Activated T-cell treated with anti-CD3 and anti-CD28 coated beads, Interleukin-2, amount 50 U/mL, for 1 hour (primary cell): ENCODE measurements at places on chromosomes 3 and 15.
A peak's percentile ranks its signal among the peaks of the same experiment; 100 is the strongest.

DNA sequence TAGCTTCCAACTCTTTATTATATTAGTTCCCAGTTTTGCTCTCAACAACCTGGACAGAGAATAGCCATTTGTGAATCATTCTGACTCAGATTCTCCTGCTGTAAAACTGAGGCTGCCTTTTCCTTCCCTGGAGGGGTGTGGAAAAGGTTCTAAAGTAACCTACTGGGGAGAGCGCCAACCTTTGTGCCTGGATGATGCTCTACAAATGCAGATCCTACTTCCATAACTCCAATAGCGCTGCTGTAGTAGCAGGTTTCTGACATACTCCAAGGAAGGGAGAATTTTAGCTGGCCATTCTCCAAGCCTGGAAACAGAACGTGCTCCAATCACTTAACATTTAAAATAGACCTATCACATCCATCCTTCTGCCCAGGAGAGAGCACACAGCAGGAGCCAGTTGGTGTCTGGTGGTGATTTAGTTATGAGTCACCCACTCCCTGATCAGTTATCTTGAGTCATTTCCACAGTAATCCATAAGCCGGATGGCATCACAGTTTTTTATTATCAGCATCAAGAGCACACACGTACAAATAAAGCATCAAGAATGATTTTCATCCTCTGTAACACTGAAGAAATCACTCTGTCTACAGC, 38.3 kb downstream of the MYH15 start:
- no peak for DNase-seq

DNA sequence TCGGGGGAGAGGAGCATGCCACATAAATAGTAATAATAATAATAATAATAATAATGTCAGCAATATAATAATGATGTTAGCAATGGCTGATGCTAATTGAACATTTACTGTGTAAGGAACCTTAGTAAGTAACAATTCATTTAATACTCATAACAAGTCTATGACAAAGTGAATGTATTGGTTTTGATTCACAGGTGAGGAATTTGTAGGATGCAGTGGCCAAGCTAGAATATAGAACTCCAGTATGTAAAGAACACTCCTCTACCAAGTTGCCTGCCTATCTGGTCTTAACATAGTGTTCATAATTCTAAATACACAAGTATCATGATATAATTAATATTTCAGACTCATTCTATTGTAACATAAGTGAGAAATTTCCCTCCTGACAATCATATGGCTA, 1016.5 kb downstream of the ROBO1 start:
- DNase-seq = no peak

DNA sequence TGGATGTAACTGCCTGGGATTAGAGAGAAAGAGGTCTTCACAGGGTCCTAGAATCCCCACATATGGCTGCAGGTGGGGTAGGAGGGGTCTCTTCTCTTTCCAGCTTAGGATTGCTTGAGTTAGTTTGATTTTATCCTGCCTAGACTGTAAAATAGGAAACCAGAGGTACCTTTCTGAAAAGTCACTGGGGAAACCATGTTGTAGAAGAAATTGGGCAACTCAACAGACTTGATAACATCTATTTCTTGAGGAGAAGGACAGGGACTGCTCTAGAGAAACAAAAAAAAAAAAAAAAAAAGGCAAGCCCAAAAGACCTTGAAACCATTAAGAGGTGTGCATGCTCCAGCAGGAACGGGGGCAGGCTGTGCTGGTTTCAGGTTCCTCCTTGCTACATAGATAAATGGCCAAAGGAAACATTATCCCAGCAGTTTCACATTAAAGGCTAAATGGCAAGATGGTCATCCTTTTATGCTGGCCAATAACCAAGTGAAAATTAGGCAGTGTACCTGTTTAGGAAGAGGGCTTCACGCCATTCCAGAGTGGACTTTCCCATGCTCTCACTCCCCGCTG, 116.1 kb downstream of the ALDH1A2 start:
- DNase-seq = no peak

- DNase-seq = no peak
Measured at GRCh38 chr3:4739289-4740236, 239.7 kb upstream of the BHLHE40 start.

DNA sequence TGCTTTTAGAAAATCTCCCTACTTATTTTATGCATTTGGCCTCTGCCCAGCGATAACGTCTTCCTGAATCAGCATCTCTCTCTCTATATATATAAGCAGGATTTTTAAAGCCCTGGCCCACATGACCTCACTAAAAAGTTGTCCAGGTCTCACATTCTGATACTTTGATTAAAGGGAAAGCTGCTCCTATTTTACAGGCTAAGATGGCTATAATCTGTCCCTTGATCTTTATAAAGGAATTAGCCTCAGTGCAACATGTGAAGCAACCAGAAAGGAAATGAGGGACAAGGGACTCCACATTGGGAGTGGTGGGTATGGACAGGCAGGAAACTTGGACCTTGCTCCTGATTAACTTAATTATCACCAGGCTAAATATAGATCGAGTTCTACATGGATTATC, 25.6 kb upstream of the MUC13 start:
- DNase-seq = no peak

- DNase-seq = no peak
Measured at GRCh38 chr3:114445233-114445632, 151.4 kb downstream of the TIGIT start.

DNA sequence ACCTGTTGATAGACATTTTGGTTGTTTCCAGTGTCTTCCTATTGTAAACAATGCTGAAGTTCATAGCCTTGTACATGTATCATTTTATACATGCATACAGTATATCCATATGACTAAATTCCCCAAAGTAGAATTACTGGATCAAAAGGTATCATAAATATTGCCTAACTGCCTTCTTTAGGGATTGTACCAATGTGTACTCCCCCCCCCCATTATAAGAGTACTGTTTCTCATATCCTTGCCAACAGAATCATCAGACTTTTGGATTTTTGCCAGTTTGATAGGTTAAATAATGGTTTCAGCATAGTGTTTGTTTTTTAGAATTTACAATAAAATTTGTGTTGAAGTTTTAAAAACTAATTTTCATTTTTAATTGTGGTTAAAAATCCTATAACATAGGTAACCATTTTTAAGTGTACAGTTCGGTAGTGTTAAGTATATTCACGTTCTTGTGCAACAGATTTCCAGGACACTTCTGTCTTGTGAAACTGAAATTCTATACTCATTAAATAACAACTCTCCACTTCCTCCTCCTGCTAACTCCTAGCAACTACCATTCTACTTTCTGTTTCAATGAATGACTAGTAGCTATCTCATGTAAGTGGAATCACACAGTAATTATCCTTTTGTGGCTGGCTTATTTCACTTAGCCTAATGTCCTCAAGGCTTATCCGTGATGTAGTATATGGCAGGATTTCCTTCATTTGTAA, 30.8 kb upstream of the MAP3K13 start:
- no peak for DNase-seq

DNA sequence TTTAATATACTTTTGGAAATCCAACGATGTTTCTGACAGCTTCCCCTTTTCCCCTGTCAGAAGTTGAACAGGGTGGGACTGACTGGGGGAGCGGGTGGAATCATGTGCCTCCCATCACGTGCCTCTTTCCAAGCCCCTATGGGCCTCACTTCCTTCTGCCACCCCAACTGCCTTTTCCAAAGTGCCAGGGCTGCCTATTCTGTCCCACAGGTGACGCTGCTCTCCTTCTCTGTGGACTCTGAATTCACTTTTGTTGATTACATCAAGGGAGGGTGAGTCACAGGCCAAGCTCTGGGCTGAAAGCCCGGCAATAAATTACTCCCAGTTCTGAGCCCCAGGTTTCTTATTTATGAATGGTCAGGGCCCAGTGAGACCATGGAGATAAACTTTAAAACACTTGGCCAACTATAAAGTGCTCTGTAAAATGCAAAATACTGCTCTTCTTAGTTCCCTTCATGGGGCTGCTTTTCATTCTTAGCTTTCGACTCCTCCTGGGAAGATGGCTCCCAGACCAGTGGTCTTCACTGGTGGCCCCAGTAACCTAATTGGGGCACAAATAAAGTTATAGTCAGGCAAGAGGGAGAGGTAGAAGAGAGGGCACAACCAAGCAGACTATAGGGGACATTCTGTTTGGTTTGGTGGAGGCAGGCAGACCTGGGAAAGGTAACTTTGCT, 12.3 kb downstream of the CPNE9 start:
- DNase-seq = no peak

DNA sequence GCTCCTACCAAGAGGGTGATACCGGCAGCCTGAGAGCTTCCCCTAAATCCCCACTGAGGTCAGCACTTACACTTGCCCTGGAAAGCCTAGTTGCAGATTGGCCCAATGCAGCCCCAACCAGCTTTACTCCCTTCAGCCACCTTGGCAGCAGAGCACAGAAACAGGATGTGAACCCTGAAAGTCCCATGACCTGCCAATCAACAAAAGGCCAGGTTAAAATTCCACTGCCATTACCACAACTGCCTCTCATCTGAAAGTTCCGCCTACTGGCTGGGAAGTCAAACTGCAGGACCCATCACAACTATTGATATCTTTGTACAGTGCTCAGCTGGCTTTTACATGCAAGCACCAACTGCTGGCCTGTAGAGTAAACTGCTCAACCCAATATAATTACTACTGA, 156.2 kb downstream of the ZMAT3 start:
- DNase-seq = no peak

- DNase-seq = no peak
Measured at GRCh38 chr15:93640411-93640962, 551.5 kb upstream of the RGMA start.

GRCh38 chr3:119340446-119340845, 46.3 kb downstream of the ARHGAP31 start:
- DNase-seq = no peak

DNA sequence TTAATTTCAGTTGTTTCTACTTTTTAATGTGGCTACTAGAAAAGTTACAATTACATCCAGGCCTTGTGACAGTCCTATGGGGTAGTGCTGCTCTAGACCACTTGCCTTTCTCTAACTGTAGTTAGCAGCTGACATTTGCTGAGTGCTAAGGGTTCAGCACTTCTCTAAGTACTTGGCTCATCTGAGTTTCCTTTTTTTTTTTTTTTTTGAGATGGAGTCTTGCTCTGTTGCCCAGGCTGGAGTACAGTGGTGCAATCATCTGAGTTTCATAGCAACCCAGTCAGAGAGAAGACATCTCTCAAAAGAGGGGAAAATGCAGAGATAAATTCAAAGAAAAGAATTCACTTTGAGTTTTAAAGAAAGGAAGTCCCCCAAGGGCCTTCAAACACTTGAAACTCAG, 130.8 kb downstream of the MYLK start:
- DNase-seq = no peak

- no peak for DNase-seq
Measured at GRCh38 chr15:87924433-87924832, 332.1 kb downstream of the NTRK3 start.

DNA sequence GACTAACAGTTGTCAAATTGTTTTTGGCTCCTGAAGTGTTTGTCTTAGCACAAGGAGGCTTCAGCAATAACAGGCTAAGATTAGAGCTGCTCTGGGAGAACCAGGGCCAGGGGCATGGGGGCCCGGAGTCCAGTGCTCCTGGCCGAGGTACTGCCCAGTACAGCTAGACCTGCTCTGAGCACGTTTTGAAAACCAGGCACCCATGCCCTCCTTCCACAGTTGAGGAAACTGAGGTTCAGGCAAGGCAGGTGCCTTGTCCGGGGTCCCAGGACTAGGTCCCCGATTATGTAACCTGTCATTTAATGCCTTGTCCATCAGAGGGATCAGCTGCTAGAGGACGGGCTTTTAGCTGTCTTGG, 19.2 kb downstream of the KBTBD13 start:
- no peak for DNase-seq

GRCh38 chr3:108100906-108101660, 10.3 kb upstream of the CD47 start:
- DNase-seq = no peak

DNA sequence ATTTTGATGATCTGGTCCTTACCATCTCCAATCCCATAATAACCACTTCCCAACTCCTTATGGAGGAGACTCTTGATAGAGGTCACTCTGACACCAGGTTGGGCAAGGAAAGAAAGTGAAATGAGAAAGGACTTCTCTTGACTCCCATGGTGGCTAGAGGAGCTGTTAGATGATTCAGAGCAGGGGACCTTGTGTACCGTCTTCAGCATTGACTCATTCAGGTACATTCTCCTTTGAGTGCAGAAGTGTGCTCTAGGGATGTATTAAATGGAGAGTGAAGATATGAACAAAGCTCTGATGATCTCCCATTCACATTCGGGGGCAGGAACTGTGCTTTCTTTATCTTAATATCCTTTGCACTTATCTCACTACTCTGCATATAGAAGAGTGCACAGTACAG, 46.3 kb upstream of the GAP43 start:
- DNase-seq = no peak

DNA sequence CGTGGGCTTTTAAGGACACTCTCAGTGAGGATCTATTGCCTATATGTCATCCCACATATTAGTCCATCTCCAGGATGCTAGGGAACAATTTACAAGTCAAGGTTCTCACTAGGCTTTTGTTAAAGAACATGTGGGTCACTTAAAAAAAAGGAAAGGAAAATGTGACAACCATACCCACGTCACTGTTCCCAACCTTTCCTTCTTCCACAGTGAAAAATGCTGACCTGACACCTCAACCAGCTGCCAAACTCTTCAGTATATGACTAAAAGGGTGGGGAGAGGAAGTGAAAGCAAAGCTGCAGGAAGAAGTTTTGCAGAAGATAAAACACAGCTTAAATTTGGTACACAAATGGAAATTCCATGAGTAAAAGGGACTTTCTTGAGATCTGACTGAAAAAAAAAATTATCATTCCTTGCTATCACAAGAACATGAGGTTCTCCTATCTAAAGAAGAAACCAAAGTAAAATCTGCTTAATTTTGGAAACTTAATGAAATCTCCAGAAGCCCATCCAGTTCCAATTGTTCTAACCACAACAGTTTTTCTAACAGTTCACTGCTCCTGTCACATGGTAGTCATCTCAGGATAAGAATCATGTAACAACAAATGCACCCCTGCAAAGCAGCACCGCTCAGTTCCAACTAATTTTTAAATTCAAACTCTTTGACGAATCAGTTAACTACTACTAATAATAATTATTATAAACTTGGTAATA, 117.0 kb upstream of the TSPAN3 start:
- DNase-seq = no peak

GRCh38 chr15:59689626-59690236, 611 bp upstream of the BNIP2 start:
- peak; percentile 69 for DNase-seq
